Midbrain (tissue), 1 donor: ENCODE measurements at places on chromosomes 2 and 18.

DNA sequence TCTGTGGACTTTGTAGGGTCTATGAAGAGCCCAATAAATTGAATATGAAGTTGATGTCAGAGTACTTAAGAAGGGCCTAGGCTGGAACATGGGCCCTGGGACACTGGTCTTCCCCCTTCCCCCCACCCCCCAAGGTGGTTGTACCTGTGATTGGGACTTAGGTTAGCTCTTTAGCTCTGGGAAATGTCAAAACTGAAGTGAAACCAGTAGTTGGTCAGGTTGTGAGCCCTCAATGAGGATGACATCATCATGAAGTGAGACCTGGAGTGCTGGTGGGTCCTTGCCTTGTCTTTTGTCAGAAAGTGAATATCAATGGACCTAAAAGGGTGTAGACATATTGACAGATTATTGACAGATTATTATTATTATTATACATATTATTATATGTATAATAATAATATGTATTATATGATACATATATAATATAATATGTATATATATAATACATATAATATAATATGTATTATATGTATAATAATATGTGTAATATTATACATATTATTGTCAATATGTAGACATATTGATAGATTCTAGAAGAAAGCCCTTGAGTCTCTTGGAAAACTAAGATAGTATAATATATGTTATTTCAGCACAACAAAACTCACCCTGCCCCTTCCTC is 5.4 kb downstream of the MARS2 start:
- DNase-seq: no peak

GRCh38 chr18:78860117-78860516 is 119.5 kb upstream of the SALL3 start:
- DNase-seq: no peak

GRCh38 chr2:164606557-164606956 is 14.7 kb downstream of the GRB14 start:
- DNase-seq: no peak

- DNase-seq: no peak
These were observed 43.7 kb downstream of the EHD3 start for GRCh38 chr2:31277621-31278020.

GRCh38 chr2:89848763-89849368 is 1157.4 kb downstream of the RPIA start:
- DNase-seq: no peak

- DNase-seq: no peak
These were observed 40.5 kb upstream of the POLE4 start for GRCh38 chr2:74917702-74918619.

GRCh38 chr2:149921911-149922616 is 334.5 kb upstream of the MMADHC start:
- DNase-seq: no peak

GRCh38 chr18:47470941-47471340 is 219.5 kb upstream of the SKOR2 start:
- DNase-seq: no peak

DNA sequence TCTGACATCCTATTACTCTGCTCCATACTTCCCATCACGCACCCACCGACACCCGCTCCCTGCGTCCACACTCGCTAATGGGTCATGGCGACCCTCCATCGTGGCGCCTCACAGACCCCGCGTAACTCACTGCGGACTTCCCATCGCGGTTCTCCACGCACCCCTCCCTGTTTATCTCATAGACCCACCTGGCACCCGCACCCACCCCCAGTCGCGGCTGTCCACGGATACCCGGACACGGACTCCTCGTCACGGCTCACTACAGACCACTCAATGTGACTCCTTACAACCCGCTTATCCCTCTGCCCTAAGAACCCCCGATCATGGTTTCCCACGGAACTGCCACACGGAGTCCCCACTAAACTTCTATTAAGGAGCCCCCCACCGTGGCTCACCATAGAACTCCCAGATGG is 458 bp downstream of the CXXC1 start:
- no peak for DNase-seq
